ENCODE measurements at places on chromosomes 7 and 10.

DNA sequence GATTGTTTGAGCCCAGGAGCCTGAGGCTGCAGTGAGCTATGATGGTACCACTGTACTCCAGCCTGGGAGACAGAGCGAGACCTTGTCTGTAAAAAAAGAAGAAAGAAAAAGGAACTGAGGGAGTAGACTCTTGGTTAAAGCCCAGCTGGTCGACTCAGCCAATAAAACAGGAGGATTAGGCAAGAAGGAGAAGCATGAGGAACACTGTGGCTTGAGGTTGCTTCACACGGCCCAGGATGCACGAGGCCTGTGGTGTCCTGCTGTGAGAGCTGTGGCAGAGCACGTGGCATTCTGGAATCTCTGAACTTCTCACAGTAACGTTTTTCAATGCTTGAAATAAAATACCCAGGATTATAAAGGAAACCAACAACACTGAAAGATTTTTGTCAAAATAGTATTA is 93.3 kb downstream of the CUL2 start:
- DNase-seq: no peak

DNA sequence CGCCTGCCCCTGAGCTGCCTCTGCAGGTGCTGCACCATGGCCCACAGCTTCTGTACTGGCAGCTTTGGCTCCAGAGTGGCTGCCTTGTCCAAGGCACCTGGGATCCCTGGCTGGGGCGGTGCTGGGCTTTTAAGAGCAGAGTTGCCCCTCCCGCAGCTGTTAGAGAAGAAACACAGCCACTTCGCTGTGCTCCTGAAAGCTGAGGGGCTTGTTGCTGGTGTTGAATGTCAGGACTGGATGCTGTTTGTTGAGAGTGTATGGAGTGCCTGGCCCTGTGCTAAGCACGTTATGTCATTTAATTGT is 6.2 kb downstream of the FAM241B start:
- DNase-seq: no peak

DNA sequence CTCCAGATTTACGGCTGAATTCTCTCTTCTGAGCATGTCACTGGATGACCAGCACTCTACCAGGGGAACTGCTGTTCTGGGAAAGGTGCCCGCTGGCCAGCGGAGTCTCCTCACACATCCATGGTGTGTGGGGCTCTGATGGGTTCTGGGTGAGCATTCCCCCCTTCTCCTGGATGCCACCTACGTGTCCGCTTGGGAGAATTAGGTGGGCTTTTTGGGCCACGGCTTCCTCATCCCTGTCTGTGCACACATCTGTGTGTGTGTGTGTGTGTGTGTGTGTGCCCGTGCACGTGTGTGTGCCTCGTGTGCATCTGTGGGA is 163.0 kb downstream of the DNAJB6 start:
- no peak for DNase-seq

DNA sequence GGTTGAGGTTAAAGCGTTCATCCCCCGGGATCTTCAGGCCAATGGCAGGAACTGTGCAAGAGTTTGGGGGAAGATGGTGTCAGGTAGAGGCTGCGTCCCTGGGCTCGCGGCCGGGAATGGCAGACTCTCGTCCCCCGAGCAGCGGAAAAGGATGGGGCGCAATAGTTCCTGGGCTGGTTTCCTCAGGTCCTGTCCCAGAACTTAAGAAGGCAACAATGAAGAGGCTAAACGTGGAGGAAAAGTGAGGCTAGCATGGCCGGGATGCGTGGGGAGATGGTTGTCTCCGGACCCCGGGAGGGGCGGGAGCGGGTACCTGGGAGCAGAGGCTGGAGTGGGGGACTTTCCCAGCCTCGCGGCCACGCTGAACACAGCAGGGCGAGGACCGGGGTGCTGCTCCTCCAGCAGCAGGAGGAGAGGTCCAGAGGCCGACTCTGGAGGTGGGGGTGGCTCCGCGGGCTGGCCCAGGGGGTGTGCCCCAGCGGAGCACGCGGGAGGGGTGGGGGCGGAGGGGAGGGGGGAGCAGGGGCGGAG is 882 bp downstream of the IRF5 start:
- DNase-seq: no peak

- DNase-seq: peak; percentile 57
Observed at GRCh38 chr10:80408242-80409101, at the start of gene PRXL2A. PRXL2A (plus strand) TSS chr10:80408551; CDS start chr10:80420468, 11,917 bp downstream.

DNA sequence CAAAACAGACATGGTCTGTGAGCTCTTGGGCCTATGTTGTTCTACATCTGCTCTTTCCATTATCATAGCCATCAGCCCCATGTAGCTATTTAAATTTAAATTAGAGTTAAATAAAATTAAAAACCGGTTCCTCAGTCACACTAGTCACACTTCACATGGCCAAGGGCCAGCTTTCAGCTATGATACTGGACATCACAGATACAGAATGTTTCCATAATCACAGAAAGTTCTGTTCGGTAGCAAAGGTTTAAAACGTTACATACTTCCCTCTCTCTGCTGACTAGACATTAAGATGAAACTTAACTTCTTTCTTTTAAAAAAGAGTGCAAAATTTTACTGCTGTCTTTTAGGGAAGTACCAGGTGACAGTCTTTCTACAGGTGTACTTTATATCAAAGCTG is 43.0 kb downstream of the SRPK2 start:
- DNase-seq: no peak

- DNase-seq: no peak
Observed at GRCh38 chr7:112162142-112162766, 43.9 kb downstream of the DOCK4 start.

GRCh38 chr10:71081229-71081560 is 131.2 kb upstream of the UNC5B start:
- DNase-seq: no peak

- DNase-seq: no peak
Observed at GRCh38 chr7:151866028-151866427, 10.9 kb downstream of the PRKAG2 start.

DNA sequence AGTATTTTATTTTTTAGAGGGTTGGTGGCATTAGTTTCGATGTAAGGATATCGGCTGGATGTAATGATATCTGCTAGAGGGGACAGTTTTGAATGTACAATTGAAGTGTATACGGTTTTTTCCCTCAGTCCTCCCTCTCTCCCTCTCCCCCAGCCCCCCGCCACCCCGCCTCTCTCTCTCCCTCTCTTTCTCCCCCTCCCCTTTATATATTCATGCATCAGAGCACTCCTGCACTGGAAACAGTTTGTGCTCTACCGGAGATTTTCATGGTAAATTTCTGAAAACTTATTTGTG is 1.6 kb downstream of the GLCCI1 start:
- no peak for DNase-seq

- no peak for DNase-seq
Observed at GRCh38 chr10:62043421-62044021, 142.0 kb downstream of the ARID5B start.

GRCh38 chr7:84195295-84196060 is 889 bp upstream of the SEMA3A start:
- DNase-seq: no peak

- no peak for DNase-seq
Observed at GRCh38 chr10:84665883-84666463, 337.6 kb downstream of the CCSER2 start.

DNA sequence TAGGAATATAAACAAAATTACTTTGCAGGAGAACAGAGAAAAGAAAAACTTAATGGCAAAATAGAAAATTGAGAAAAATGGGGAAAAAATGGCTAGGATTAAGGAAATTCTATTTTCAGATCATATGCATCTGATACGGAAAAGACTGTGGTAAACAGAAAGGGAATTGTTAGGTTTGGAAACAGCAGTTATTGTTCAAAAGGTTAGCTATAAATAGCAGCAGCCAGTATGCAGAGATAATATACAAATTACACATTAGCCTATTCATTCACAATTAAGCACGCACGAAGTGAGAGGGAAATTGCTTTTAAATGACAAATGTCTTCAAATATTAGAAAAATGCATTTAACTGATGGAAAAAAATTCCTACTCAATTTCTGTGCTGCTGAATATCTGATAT is 224.1 kb upstream of the FAM3C start:
- no peak for DNase-seq

GRCh38 chr10:72330069-72330426 is 24.7 kb downstream of the DNAJB12 start:
- no peak for DNase-seq

GRCh38 chr7:50266635-50267386 is 37.7 kb upstream of the IKZF1 start:
- DNase-seq: no peak

DNA sequence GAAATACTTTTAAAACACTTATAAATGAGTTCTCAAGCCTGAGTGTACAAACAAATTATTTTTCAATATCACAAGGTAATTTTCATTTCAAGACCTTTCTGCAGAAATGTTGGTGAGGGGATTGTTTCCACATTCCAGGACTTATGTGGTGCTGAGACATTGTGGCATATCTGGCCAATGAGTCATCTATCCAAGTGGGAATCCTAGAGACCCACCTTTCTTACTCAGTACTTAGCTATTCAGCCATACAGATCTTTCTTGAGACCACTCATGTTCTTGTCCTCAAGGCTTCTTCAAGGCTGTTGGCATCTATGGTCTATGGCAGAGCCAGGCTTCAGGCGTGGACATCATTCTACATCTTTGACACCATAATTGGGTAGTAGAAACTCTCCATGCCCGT is 225.4 kb downstream of the DKK1 start:
- no peak for DNase-seq

- no peak for DNase-seq
Observed at GRCh38 chr7:129947701-129948100, 5.1 kb downstream of the UBE2H start.

- no peak for DNase-seq
Observed at GRCh38 chr7:29105752-29106668, 40.3 kb downstream of the CPVL start.

DNA sequence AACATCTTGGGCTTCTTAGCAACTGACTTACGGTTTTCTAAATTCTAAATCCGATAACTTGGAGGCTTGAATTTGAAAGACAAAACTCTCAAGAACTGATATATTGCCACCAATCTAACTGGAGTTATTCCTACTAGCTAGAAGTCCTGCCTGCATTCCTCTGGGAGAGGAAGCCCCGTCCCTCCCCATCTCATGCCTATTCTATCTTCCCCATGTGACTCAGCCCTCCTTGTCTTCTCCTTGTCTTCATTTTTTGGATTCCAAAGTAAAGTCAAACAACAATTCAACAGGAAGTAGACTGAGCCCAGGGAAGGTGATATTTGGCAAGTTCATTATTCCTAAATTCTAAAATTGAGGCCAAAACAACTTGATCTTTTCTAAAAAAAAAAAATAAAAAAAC is 587.7 kb downstream of the KCNMA1 start:
- no peak for DNase-seq

DNA sequence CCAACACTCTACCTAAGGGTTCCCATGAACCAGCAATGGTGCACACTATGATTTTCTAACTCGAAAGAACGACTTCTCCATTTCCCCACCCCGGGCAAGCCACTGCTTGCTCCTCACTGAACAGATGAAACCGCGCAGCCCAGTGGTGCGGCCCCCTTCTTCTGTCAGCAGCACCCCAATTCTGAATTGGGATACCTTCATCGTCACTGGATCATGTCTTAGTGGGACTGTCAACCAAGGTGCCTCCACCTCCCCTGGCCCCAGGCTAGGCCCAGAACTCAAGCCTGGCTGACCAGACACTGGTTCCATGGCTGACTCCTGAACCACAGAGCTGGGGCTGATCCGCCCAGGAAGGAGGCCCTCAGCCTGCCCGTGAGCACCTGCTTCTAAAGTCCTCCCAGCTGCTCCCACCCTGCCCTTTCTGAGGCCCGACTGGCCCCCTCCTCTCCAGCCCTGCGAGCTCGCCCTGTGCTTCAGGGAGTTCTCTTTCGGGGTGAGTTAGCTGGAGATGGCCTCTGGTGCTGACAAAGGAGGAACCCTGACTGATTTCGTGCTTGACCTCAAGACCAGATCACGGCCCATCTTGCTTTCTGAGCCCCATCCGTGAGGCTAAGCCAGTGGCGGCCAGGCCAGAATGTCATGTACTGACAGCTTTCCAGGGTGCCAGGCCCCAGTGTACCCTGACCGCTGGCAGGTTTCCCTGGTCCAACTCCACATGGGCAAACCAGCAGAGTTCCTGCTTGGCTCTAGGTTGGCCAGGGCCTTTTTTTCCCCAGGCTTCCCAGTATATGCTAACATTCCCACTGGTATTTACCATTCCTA is 44.5 kb downstream of the FAM53B start:
- DNase-seq: no peak

DNA sequence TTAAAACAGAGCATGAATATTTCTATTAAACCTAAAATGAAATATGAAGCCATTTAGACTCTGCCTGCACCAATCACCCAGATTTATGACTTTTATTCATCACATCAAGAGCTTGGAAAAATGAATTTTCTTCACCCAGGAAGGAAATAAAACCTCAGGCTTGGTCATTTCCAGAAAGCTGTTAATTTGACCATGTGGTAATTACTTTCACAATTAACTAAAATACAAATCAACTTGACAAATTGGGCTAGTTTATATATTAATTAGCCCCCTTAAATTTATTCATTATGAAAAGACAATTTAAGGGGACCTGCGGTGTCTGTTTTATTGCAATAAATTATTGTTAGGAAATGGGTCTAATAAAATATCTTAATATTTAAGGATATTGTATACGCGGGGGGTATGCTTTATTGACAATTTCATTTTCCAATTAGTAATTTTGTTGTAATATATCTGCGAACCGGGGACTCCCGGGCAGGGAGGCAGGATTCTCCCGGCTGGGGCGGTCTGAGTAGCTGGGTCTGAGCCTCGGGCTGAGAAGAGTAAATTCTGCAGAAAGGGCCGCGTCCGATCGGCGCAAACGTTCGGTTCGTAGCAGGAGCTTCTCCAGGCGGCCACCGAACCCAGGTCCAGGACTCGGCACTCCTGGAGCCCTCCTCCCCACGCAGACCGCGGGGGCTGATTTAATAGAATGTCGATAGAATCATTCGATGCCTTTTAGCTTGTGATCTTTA is 9.4 kb upstream of the MNX1 start:
- DNase-seq: no peak
